ENCODE measurements at places on chromosomes 3 and 15.

GRCh38 chr3:149386299-149386606 lies 8.8 kb upstream of the TM4SF1 start:
- no peak for DNase-seq

GRCh38 chr3:157786211-157786610 lies 283.0 kb upstream of the VEPH1 start:
- peak; percentile 83 for DNase-seq

GRCh38 chr3:37949866-37950265 lies 40.7 kb upstream of the VILL start:
- DNase-seq = no peak

DNA sequence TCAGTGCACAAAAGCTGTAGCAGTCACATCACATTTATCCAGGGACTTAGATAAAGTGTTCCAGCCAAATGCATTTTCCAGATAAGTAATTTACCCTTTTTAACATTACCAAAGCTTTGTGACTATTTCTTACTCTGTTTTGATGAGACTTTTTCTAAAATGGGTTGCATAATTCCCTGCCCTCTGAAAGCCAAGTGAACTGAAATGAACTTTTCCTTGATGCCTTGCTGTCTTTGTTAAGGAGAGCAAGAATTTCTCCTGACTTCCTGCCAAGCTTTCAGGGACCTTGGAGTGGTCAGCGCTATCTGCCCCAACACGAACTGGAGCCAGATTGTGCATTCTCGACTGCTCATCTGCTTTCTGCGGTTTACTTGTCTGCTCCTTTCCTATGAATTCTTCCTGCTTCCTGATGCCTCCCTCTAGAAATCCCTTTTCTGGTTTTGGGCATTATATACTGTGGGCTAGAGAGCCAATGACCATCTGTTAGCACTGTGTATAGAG lies 34.8 kb downstream of the EIF4E3 start:
- DNase-seq = peak; percentile 31

DNA sequence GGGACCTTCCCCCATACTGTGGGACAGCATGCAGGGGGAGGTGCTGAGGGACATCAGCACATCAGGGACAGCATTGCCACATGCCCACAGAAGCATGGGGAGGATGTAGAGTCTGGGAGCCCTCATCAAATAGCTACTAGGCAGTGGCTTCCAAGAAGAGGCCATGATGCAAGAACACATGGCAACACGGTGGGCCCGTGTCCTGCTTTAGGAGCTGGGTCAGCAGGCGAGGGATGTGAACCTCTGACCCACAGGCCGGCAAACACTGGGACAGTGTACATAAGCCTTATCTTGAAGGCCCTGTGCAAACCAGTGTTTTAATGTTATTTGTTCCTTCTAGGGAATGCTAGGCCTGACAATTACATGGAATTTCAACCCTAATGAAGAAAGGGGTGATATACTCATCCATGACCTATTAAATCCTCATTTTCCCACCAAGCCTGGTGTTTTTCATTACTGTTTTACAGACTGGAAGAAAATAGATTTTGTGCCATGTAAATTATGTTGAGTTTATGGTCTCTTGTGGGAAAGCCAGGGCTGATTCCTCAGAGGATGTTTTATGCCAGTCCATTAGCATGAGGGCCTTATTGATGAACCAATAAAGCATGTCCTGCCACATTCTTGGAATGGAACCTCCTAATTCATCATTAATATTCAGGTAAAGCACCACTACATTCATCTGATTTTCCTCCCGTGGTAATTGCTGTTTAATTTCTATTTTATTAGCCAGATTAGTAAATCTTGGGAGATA lies 61.7 kb upstream of the SLC25A26 start:
- no peak for DNase-seq

- DNase-seq = peak; percentile 77
These were observed 60.2 kb upstream of the ACP3 start for GRCh38 chr3:132256989-132257388.

- DNase-seq = no peak
These were observed 30.2 kb downstream of the LPP start for GRCh38 chr3:188184160-188184559.

- DNase-seq = peak; percentile 13
These were observed 23.9 kb downstream of the ILDR1 start for GRCh38 chr3:121998030-121998580.

- DNase-seq = no peak
These were observed 333.8 kb downstream of the FEZF2 start for GRCh38 chr3:62039586-62039985.

DNA sequence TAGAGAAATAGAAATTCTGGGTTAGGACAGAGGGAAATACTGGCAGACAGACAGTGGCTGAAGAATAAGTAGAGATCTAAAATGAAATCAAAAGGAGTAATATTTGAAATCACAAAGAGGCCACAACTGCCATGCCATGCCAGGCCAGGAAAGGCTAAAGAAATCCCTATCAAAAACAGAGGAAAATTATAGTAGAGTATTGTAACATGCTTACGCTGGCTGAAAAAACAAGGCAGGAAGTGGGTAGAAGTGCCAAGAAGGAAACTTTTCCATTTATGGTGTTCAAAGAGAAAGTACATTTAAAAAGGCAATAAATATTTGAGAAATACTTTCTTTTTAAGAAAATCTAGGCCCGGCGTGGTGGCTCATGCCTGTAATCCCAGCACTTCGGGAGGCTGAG lies 415.7 kb downstream of the PLCL2 start:
- no peak for DNase-seq

- no peak for DNase-seq
These were observed 248.8 kb upstream of the AZI2 start for GRCh38 chr3:28597452-28597851.

DNA sequence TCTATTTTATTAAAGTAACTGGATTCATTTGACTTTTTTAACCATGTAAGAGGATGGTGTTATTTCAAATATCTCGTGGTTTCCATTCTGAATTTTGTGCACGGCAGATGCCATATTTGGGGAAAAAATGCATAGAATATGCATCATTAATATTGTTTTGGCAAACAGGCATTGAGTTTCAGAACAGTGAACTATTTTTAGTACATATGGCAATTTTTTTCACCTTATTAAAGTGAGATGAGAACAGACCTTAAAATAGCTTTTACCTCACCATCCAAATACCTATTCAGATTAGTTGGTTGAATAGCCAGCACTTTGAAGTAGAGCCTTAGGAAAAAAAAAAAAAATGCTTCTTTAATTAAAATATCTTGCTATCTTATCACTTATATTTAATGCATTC lies 117.3 kb upstream of the FLNB start:
- peak; percentile 39 for DNase-seq

DNA sequence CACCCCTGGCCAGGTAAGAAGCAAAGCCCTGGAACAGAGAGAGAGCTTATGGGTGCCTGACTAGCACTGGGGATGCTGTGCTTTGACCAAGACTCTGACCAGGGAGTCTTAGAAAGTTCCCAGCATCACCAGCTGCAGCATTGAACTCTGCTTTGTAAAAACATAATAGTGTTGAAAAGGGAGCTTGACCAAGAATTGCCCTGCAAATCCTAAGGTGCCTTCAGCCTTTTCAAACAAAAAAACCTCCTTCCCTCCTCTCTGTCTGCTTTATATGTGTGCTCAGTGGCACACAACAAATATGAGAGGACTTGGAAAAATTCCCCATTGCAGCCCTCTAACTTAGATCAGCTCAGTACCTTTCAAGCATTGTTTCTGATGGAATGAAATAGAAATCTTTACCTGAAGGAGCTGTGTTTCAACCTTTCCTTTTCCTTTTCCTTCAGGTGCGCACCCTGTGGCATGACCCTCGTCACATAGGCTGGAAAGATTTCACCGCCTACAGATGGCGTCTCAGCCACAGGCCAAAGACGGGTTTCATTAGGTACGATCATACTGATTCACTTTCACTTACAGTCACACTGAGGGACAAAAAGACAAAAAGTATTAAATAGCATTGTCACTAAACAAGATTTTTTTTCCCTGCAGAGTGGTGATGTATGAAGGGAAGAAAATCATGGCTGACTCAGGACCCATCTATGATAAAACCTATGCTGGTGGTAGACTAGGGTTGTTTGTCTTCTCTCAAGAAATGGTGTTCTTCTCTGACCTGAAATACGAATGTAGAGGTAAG lies 13.0 kb downstream of the THBS1 start:
- no peak for DNase-seq

DNA sequence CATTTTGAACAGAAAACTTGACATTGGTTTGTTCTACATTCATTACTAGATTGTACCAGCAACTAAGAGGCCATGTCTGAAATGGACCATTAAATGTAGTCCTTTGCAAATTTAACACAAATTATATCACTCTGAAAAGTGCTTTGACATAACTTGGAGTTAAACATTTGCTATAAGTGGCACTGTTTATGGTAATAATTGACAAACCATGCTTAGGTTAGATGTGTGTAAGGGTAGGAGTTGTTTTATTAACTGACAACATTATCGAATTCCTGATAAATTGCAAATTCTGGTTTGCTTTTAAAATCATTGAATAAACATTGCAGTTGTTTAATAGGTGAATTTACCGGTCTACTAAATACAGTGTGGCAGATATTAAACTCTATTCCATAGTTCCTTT lies 6.1 kb upstream of the TMEM207 start:
- DNase-seq = no peak

- DNase-seq = no peak
These were observed 608.1 kb downstream of the ZNF385D start for GRCh38 chr3:21142949-21143348.

- peak; percentile 56 for DNase-seq
These were observed 728 bp downstream of the TRANK1 start for GRCh38 chr3:36944012-36944640.

DNA sequence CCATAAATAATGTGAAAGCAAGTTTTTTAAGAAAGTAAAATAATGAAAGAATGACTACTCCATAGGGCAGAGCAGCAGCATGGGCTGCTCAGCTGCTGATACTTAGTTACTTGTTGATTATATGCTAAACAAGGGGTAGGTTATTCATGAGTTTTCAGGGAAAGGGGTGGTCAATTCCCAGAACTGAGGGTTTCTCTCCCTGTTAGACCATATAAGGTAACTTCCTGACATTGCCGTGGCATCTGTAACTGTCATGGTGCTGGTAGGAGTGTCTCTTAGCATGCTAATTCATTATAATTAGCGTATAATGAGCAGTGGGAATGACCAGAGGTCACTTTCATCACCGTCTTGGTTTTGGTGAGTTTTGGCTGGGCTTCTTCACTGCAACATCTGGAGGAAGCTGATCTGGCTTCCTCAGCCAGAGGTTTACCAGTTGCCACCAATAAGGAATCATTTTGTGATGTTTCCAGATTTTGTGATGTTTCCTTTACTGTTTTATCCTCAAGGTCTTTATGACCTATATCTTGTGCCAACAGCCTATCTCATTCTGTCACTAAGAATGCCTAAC lies 121.8 kb upstream of the CHL1 start:
- DNase-seq = no peak

DNA sequence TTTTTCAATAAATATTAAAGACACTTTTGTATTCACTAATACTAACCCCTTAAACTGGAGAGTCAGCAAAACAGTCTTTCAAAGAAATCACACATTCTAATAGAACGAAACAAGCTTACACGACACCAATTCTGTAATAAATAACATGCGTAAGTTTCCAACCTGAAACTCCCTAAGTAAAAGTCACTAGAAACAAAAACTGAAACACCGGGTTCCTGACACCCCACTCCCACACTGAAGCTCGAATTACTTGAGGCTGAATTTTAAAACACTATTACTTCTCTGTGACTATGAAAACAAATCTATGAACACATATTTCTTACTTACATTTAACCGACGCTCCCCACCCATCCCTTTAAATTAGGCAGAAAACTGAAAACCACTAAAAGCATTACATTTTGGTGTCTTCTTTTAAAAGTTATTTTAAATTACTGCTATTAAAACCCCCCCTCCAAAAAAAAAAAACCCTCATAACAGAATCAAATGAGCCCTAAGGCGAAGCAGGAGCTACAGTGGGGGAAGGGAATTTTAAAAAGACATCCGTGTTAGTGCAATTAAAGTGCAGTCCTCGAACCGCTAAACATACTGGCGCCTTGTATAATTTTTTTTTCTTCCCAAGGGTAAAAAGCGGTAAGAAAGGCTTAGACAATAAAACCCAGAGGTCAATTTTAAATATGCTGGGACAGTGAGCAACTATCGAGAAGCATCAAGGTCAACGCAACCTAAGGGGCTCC lies 878 bp downstream of the SPPL2A start:
- DNase-seq = peak; percentile 15

DNA sequence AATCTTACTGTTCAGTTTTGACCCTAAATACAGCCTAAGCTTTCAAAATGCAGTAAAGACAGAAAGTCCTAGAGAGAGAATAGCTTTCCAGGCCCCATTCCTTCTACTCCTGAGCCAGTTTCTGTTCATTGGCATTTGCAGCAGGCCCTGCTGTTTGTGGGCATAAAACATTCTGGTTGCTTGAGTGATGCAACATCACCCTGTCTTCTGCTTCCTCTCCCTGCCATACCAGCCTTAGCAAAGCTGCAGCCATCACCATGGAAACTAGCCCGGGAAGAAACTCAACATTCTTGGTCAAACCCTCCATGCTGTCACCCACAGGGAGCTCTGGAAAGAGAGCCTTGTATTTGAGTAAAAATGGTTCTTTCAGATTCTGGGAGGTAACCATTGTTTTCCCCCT lies 325.7 kb downstream of the MAGI1 start:
- peak; percentile 64 for DNase-seq

- no peak for DNase-seq
These were observed 185.2 kb downstream of the RPLP1 start for GRCh38 chr15:69637818-69638217.

GRCh38 chr15:25743548-25744275 lies 119.4 kb downstream of the ATP10A start:
- DNase-seq = no peak

DNA sequence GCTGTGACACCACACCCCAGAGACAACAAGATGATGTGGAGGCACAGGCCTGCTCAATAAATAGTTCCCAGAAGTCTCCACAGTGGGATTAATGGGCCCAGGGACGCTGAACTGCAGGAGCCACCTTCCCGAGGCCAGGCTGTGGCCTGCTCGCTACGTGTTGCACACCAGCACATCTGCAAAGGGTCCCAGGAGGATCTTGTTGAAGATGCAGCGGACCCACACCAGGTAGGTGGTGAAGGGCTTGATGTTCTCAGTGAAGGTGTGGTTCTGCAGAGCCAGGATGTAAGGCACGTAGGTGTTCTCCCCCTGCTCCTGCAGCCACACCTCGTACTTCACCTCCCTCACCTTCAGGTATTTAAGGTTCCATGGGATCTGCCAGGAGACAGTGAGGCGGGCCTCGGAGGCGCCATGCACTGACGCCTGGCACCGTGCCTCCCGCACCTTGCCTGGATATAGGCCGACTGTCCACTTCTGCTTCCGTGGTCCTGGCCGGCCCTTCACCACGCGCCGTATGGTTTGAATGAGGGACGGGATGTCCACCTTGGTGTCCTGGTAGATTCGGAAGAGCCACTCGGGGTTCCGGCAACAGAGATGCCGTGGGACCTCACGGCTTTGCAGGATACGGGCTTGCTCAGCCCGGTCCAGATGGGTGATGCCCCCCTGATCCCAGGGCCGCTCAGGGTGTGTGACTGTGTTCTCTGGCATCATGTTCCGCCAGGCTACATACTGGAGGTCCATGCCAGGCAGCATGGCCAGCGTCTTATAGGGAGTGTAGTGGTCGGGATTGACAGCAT lies 26.1 kb downstream of the POMGNT2 start:
- no peak for DNase-seq

Measured in HCEC 1CT (cell line).